Stimulated activated naive B cell treated with anti-CD40 and anti-IgM and Interleukin-4, amounts not matched to agents 10 μg/mL and 1 μg/mL and 100 μg/mL, for 72 hours (primary cell): ENCODE measurements at places on chromosomes 2 and 18.

DNA sequence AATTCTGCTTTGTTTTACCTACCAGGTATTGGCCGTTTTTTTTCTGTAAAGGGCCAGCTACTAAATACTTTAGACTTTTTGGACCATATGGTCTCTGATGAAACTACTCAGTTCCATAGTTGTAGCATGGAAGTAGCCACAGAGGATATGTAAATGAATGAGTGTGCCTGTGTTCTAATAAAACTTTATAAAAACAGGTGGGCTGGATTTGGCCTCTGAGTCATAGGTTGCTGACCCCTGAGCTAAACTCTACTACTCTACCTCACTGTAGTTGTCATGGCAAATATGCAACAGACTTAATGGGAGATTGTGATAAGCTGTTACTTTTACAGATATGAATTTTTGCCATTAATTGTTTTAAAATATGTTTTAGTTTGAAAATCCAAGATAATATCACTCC lies 19.7 kb downstream of the CLIP4 start:
- DNase-seq, result no peak

- DNase-seq, result no peak
Observed at GRCh38 chr18:9790261-9790660, 82.2 kb downstream of the RAB31 start.

- DNase-seq, result no peak
Observed at GRCh38 chr2:152465541-152465940, 130.6 kb downstream of the FMNL2 start.

- DNase-seq, result no peak
Observed at GRCh38 chr2:136214307-136215200, 96.6 kb upstream of the CXCR4 start.

- no peak for DNase-seq
Observed at GRCh38 chr2:108548208-108549003, 14.1 kb downstream of the LIMS1 start.

DNA sequence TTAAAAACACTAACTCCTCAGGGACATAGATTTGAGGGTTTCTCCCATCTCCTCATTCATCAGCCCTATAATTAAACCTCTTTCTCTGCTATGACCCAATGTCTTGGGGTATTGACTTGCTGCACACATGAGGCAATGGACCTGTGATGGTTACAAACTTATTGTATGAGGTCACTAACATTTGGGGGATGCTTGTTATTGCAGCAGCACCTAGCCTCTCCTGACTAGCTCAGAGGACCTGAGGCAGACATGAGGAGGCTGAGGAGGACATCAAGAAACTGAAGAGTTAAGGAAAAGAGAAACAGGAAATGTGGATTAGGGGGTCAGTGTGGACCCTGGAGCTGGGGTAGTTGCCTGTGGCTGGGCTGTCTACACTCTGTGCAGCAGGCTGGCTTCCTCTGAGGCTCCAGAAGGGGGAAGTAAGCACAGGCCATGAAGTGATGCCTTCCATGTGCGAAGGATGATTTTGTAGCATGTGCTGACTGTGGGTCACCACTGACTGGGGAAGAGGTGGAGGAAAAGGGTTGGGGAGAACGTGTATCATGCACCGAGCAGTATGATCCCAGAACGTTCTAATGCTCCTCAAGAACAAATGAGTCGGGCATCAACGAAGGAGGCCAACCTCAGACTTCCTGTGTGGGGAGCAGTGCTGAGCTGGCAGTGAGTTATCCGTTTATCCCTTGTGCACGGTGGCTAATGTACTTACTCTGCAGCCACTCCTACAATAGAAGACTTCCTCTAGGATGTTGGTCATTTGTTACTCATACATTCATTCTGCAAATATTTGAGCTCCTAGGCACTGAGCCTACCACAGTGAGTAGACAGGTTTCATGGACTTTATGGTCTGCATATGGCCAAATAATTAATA lies 42.1 kb upstream of the RFX8 start:
- DNase-seq, result no peak

GRCh38 chr2:46369783-46370182 lies 72.6 kb downstream of the EPAS1 start:
- DNase-seq, result no peak

DNA sequence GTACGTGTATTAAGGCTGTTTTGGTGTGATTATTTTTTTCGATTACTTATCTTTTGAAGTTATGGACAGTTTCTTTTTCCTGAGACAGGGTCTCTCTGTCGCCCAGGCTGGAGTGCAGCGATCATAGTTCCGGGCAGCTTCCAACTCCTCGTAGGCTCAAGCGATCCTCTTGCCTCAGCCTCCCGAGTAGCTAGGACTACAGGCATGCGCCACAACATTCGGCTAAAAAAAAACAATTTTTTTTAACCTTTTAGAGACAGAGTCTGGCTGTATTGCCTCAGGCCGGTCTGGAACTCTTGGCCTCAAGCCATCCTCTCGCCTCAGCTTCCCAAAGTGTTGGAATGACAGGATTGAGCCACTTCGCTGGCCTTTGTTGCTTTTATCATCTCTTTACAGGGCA lies 945 bp downstream of the HAT1 start:
- no peak for DNase-seq

DNA sequence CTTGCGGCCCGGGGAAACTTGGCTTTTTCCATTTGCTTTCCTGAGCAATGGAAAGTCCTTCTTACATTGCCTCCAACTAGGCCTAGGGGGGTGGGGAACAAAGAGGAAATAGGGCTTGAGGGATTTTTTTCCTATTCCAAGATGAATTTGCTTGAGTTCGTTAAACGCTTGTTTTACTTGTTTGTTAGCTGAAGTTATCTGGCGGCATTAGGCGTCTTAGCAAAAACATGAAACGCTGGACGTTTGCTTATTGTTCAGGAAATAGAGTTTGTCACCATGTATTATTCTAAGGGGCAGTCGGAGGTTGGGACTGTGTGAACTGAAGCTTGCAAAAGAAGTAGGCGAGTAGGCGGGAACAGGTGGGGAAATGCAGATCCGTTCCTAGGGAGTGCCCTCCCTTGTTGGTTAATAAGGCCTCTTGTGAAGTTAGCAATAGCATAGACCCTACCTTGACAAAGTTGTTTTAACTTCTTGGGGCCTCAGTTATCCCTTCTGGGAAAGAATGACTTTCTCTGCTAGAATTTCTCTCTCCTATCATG lies 1.9 kb downstream of the CABLES1 start:
- no peak for DNase-seq

- no peak for DNase-seq
Observed at GRCh38 chr2:224901121-224901676, 141.1 kb downstream of the DOCK10 start.

- no peak for DNase-seq
Observed at GRCh38 chr2:180101846-180102245, 94.7 kb upstream of the CWC22 start.

- DNase-seq, result no peak
Observed at GRCh38 chr2:60958800-60959199, 58.7 kb upstream of the PEX13 start.

DNA sequence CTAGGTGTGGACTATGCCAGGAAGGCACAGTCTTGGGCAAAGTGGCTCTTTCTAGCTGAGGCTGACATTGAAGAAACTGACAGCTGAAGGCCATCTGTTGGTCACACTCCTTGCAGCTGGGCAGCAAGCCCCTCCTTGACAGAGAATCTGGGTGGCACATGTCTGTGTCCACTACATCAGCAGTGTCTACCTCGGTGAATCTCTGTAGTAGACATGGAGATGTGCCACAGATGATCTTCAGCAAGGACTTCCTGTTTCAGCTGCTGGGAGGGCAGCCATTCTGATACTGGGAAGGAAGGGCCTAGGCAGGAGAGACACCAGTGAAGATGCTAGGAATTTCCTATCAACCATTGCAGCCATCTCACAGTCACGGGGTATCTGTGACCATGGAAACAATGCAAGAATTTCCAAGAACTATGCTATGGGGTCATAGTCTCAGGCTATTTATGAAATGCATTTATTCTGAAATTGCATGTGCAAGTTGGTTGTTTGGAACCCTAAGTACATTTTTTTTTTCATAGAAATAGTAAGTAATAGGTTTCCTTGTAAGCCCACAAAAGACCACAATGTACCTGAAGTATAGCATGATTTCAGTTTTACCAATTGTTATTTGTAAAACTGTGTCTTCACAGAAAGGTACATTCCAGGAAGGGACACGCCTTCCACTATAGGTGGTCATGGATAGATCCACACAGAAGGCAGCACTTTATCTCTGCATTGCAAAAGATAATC lies 63.8 kb upstream of the DARS1 start:
- DNase-seq, result no peak

GRCh38 chr18:55064073-55064472 lies 104.8 kb upstream of the CCDC68 start:
- DNase-seq, result no peak
